Heart left ventricle (tissue), 16 donors: ENCODE measurements at places on chromosomes 2 and 18. TPM values are rescaled to one million over a fixed set of nuclear protein-coding genes. Genes with fewer than 3 reads are reported as not detected.

DNA sequence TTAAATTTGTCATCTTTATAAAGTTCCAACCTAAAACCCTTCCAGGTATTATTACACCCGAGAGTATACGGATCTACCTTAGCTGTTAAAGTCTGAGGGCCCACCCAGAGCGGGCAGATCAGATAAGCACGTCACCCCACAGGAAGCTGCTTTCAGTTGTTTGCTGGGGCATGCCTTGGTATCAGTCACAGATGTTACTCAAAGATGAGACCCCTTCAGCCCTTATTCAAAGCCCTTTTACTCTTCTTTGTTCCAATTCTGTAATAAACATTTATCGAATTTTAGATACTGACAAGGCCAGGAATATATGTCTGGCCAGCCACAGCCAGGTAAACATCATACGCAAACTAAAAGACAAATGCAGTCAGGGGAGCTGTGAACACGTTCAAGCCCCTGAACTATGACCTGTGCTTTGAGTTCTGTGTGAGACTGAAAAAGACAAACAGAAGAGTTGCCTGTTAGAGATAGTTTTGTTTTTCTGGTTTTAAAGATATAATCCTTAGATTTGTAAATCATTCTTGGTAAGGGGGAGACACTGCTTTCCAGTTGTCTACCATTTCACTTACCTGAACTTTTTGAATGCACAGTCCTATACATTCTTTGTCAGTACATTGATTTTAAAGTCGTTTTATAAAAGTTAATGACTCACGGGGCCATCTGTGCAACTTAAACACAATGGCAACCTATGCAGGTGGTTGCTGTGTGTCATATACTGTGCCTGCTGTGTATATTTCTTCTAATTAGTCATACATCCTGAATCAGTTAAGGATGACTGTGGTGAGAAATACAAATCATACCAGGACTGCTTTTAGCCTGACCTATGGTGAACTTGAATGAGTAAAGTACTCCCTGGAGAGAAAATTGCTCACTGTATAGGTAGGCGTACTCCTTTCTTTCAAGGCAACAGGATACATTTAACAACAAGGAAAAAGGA is 100.5 kb upstream of the ITPRID2 start:
- no peak overlapping the region for H3K27ac ChIP-seq
- H3K4me1 ChIP-seq: no peaks in the 10 kb centered on the region
- H3K4me3 ChIP-seq: no peak overlapping the region
- H3K36me3 ChIP-seq: no peaks in the 10 kb centered on the region
- DNase-seq: no peak

DNA sequence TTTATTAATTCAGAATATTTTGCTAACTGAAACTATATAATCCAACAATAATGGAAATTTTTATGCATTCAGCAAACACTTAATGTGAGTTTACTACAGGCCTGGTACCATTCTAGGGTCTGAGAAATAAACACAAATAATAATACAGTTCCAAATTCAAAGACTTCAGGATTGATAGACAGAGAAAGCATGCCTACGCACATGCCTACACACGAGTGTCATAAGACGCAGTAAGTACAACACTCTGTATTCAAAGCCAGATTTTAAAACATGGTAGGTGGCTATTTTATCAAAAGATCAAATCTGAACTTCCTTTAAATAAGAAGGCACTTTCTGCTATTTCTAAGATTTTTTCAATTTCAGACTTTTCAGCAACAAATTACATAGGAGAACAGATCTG is 346.9 kb downstream of the NCKAP5 start:
- no peaks in the 10 kb centered on the region for H3K36me3 ChIP-seq
- DNase-seq: no peak
- H3K4me1 ChIP-seq: no peaks in the 10 kb centered on the region
- no peak overlapping the region for H3K27ac ChIP-seq
- no peaks in the 10 kb centered on the region for H3K27me3 ChIP-seq

- no peak for DNase-seq
- no peak overlapping the region for H3K4me3 ChIP-seq
- no peaks in the 10 kb centered on the region for H3K27me3 ChIP-seq
- no peaks in the 10 kb centered on the region for H3K4me1 ChIP-seq
Measured at GRCh38 chr2:98796775-98797544, 66.0 kb upstream of the MGAT4A start.

The RUFY4 gene
- not detected for polyA plus RNA-seq

The ZRANB3 gene
- polyA plus RNA-seq: 1.7 TPM
